ENCODE measurements at places on chromosomes 1 and 21.

GRCh38 chr1:40476924-40477677 lies at the start of gene ZFP69:
TSS of gene ZFP69 (plus strand) at chr1:40477290. CDS start at chr1:40479362, 2,072 bp downstream.
- DNase-seq = no peak

GRCh38 chr1:33060579-33061083 lies 20.3 kb upstream of the AZIN2 start:
- no peak for DNase-seq

GRCh38 chr1:233033361-233033760 lies 83.0 kb downstream of the NTPCR start:
- no peak for DNase-seq

DNA sequence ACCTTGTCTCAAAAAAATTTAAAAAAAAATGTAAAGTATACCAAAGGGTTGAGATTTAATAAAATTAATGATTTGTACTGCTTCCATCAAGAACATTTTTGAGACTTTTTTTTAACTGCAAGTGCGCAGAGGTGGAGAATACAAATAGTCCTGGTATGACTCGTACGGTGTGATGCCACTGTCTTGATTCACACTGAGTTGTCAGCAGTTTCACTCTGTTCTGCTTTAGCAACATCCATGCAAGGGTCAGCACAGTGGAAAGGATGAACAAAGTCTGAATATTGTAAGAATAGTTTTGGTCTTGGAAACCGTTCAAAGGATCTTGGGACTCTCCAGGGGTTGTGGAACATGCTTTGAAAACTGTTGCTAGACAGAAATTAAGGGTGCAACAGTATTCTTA lies 40.2 kb downstream of the EXO1 start:
- DNase-seq = no peak

- DNase-seq = no peak
These were observed 55.1 kb downstream of the PLPP3 start for GRCh38 chr1:56524263-56524662.
